ENCODE measurements at places on chromosomes 3 and 15.

DNA sequence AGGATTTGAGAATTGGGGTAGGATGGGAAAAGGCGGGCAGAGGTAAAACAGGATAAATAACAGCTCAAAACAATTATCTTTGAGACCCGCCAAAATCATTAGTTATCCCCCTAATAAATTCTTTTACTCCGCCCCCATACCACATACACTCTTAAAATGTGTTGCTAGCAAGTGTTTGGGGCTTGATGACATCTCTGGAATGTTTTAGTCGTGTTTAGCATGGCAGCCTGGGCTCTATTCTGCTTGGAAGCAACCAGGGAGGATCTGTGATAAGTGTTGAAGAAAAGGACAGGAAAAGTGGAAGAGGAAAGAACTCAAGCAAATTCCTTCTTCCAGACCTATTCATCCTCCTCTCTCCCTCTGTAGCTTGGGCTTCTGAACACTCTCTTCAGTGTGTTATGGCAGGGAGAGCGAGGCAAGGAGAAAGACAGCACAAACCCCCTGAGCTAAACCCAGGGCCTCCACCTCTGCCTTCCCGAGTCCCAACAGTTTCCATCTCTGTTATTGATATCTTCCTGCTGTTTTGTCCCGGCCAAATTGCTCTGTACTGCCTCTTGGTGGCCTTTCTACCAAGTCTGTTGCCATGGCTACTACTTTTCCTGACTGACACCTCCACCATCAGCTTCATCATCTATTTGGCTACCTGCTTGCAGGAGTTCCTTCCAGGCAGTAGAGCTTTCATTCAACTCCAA, 135.8 kb downstream of the RPL22L1 start:
- no peak for DNase-seq

DNA sequence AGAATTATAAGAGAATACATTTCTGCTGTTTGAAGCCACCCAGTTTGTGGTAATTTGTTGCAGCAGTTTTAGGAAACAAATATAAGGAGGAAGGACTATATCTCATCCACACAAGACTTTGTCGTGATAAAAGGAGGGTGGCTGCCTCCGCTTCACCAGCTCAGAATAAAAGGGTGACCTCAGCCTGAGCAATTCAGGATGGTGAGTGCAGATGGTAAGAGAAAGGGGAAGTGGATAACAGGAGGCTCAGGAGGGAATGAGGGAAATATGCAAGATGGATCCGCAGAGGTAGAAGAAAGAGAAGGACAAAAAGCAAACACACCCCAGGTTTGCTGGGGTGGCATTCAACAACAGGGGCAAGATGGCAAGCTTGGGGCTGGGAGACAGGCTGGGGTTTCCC, 108.1 kb upstream of the TNFAIP8L3 start:
- DNase-seq, result no peak

- no peak for DNase-seq
Measured at GRCh38 chr15:33132722-33133345, 61.7 kb downstream of the FMN1 start.

DNA sequence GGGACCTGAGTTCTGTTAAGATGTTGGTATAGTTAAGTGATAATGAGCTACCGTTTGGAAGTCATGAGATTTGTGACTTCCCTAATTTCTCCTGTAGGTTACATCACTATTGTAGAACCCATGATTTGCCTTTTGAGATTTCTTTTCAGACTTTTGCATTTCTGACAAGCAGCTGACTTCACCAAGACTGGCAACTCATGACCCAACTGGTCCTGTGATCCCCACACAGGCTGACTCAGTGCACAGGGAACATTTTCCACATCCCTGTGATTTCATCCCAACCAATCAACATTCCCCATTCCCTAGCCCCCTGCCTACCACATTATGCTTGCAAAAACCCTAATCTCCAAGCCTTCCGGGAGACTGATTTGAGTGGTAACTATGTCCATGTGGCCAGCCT, 242.1 kb upstream of the PDZRN3 start:
- DNase-seq, result no peak

- DNase-seq, result no peak
Measured at GRCh38 chr3:4504340-4505261, 11.5 kb downstream of the ITPR1 start.

DNA sequence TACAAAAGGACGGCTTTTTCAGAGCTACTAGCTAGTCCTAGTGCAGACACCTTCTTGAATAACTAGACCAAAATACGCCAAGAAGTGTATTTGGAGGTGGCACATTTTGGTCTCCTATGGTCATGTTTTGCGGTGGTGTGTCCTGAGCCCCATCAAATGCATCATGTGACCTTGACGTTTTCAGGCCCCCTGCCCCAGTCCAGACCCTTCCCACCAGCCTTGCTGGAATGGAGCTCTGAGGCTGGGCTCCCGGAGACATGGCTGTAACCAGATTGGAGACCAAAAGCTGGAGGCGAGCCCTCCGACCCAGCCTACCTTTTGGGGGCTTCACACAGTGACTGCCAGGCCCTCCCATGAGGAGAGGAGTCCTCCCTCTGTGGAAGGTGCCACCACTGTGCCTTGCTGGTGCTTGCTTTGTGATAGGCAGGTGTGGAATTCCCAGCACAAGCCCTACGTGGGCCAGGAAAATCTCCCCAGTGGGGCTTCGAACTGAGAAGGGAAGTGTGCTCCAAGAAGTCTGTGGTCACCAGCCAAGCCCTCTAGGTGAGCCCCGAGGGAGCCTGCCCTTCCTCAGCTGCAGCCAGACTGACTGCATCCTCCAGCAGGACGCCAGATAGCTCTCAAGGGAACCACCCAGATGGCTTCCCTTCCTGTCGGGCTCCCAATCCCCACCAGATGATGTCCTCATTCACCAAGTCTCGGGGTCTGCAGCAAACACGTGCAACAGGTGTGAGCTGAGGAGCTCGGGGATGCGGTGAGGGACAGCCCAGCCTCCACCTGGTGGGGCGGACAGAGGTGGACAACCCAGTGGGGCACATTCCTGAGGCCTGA, 126.2 kb downstream of the ASB7 start:
- DNase-seq, result no peak

- no peak for DNase-seq
Measured at GRCh38 chr15:66291816-66292570, 1.4 kb upstream of the DIS3L start.

- DNase-seq, result no peak
Measured at GRCh38 chr3:161770484-161771386, 274.1 kb downstream of the OTOL1 start.

DNA sequence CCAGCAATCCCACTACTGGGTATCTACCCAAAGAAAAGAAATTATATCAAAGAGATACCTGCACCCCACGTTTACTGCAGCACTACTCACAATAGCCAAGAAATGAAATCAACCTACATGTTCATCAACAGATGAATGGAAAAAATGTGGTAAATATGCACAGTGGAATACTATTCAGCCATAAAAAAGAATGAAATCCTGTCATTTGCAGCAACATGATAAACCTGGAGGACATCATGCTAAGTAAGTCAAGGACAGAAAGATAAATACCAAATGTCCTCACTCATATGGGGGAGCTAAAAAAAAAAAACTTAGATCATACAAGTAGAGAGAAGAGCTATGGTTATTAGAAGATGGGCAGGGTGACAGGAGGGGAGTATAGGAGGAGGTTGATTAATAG, 9.1 kb downstream of the ZBTB11 start:
- no peak for DNase-seq

- DNase-seq, result no peak
Measured at GRCh38 chr3:81891055-81891895, 129.8 kb upstream of the GBE1 start.

- no peak for DNase-seq
Measured at GRCh38 chr3:55611121-55611520, 124.0 kb upstream of the WNT5A start.

DNA sequence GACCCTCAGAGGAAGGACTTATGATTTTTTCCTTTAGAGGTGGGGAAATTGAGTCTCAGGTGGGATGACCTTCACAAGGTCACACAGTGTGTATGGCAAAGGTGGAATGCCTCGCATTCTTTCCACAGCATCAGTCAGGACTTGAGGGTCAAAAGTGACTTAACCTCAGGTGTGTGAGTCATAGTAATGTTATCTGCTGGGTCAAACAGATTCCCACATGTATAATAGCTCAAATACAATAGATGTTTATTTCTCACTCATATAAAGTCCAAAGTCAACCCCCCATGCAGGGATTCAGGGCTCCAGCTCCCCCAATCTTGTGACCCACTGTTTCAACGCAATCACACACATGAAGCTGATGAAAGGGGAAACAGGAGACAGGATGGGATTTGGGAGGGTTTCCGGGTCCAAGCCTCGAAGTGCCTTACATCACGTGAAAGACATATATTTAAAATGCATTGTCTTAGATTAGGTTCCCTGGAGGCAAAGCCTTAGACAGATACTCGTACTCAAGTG, 34.0 kb upstream of the CCDC174 start:
- no peak for DNase-seq

DNA sequence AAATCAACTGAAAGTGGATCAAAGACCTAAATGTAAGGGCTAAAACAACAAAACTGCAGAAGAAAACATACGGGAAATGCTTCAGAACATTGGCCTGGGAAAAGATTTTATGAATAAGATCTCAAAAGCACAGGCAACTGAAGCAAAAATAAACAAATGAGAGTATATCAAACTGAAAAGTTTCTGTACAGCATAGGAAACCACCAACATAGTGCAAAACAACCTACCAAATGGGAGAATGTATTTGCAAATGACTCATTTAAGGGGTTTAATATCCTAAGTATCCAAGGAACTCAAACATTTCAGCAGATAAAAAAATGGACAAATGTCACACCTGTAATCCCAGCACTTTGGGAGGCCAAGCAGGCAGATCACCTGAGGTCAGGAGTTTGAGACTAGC, 489.1 kb downstream of the ROBO1 start:
- DNase-seq, result no peak

- no peak for DNase-seq
Measured at GRCh38 chr3:34198309-34198708, 399.9 kb downstream of the PDCD6IP start.

- DNase-seq, result no peak
Measured at GRCh38 chr3:133562376-133562775, 11.1 kb upstream of the CDV3 start.

- no peak for DNase-seq
Measured at GRCh38 chr3:50003216-50003615, 63.3 kb downstream of the RBM6 start.

DNA sequence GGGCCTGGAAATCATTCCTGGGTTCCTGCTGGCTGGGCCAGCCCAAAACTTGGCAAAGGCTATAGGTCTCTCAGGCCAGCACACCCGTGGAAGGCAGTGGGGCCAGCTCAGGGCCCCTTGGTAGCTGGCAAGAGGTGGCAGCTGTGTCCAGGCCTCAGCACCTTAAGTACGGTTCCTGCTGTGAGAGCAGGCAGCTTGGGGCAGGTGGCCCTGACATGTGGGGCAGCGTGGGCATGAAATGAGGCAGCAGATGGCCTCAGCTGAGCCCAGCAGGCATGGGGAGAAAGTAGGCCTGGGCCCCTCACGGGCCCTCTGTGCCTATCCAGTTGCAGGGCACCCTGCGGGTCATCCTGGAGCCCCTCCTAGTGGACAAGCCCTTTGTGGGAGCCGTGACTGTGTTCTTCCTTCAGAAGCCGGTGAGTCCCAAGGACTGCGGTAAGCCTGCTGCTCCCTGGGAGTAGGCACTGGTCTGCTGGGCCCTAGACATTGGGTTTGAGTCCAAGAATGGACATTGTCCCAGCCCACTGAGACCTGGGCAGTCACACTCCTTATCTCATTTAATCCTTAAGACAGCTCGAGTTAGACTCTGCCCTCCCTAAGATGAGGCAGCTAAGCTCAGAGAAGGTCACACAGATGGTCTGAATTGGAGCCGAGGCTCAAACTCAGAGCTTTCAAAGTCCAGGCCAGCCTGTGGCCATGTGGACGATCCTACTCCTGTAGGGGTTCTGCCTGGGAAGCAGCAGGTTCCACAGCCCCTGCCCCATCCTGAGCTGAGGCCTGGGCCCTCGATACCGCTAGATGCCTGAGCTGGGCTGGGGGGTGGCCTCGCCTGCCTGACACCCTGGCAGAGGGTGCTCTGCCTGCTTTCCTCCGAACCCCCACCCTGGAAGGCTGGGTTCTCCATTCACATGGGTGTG, 25.5 kb downstream of the ESYT3 start:
- no peak for DNase-seq

- DNase-seq, result no peak
Measured at GRCh38 chr15:90240856-90241255, 6.8 kb downstream of the GDPGP1 start.

- no peak for DNase-seq
Measured at GRCh38 chr15:56053046-56053400, 59.6 kb upstream of the NEDD4 start.

DNA sequence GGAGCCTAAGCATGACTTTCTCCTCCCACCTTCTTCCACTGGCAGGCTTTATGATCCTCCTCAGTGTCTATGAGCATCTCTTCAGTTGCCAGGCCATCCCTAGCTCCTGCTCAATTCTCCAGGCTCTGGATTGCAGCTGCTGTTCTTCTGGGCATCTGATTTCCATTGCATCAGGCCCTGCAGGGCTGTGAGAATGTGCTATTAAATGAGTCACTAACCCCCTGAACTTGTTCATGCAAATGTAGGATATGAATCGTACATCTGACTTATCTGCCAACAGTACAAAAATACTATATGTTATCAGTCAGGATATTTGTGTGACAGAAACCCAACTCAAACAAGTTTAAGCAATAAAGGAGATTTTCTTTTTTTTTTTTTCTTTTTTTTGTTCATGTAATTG, 11.9 kb downstream of the GPR176 start:
- DNase-seq, result no peak

DNA sequence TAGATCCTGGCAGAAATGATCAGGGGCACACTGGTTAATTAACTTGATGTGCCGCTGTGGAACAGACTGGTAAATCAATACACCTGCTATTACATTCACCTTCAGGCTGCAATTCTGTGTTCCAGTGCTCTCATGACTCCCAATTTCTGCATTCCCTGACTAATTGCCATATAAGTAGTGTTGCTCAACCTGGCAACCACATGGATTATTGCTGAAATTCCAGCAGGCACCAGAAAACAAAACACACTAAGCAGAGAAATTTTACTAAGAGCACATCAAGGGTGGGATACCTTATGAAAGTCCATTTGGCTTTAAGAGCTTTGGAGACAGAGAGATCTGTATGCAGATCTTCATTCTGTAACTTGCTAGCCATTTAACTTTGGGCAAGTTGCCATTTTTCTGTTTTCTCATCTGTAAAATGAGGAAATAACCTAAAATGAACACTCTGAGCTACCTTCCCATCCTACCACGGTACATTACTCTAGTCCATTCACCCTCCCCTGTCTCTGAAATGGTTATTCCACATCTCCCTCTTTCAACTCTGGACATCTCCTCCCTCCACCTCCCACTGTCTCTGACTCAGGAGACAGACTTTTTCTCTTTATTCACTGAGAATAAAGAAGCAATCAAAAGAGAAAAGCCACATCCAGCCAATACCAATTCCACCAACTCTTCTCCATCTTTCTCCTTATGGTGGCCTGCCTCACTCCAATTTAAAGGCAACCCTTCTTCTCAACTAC, 54.6 kb downstream of the STAC start:
- no peak for DNase-seq

DNA sequence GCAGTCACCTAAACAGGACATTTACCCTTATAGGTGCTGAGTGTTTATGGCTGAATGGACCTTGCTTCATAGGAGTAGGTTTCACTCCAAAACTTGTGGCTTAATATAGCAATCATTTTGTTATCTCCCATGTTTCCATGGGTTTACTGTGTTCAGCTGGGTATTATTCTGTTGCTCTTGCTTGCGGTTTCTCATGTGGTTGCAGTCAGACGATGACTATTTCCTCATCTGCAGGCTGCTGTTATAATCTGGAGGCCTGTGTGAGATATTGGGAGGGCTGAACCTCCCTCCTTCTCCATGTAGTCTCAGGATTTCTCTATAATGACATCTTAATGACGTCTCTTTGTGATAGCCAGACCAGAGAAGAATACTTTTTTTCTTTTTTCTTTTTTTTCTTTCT, 98.1 kb downstream of the ZPLD1 start:
- no peak for DNase-seq

Measured in stimulated activated CD8-positive, alpha-beta memory T cell treated with anti-CD3 and anti-CD28 coated beads, Interleukin-2, amount 100 ng/mL, for 1 hour (primary cell).